ENCODE measurements at places on chromosomes 5 and 9.

DNA sequence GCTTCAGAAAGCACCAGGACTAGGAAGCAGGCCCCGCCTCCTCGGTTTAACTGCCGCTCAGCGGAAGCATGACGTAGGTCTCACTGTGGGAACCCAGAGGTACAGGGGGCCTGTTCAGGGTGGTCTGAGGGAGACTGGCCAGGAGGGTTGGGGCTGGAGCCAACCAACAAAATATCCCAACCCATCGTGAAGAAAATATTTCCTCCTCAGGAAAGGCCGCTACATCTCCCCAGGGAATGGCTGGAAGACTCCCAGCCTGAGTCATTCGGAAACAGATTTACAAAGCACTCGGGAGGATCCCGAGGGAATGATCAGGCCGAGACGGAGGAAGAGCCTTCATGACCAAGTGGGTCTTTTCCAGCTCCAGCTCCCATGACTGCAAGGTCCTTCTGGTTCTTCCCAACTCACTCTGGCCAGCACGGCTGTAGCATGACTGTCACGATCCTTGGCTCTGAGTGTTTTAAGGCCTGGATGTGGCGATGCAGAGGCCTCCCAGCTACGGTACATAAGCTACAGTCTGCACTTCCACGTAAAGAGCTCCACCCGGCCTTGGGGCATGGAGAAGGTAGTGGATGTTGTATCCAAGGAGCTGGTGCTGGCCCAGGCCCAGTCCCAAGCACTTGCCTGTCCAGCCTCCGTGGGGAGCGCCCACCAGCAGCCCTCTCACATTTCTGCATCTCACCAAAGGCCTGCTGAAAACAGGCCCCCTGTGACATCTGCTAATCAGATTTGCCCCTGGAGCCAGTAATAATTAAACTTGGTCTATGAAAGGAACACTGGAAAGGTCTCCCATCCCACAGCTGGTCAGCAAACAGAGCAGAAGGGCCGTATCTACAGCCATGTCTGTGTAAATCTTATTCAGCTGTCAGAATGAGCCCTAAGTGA is 100.6 kb downstream of the LHFPL2 start:
- DNase-seq, result no peak

DNA sequence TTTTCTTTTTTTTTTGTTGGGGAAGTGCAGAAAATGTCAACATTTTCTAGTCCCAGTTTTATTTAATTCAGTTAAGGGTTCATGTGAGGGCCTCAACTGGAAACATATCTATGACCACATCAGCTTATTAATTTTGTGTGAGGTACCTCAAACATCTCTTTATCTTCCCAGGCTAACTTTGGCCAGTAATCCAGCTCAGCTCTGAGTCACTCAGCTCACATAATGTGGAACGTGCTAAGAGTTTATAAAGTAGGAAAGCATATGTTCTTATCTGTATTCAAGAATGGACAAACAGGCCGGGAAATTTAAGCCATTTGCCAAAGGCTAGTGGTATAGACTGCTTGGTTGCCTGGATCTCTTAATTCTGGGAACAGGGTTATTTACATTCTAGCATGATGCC is 118.4 kb downstream of the INSYN2B start:
- no peak for DNase-seq

- DNase-seq, result no peak
Measured at GRCh38 chr5:69049151-69049550, 44.7 kb upstream of the SLC30A5 start.

GRCh38 chr9:82810915-82811314 is 252.0 kb downstream of the RASEF start:
- no peak for DNase-seq

DNA sequence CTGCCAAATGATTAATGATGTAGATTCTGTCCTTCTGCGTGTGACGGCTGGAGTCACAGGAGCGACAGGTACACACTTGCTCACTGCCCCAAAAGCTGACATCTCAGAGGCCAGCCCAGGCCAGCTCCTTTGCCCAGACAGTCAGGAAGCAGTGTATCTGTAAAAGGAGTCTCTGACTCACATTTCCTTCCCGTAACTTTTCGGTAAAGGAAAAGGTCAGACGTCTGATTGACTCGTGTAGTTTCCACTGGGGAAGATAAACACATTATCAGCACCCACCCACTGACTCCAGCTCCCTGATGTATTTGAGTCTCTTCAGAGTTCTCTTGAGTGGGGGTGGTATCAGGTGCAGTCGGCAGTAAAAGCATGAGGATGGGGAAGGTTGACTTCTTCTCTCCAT is 64.4 kb upstream of the WWC1 start:
- DNase-seq, result no peak

GRCh38 chr5:100551183-100551582 is 16.0 kb downstream of the FAM174A start:
- DNase-seq, result no peak

GRCh38 chr5:112124788-112125187 is 294.3 kb downstream of the EPB41L4A start:
- DNase-seq, result no peak

DNA sequence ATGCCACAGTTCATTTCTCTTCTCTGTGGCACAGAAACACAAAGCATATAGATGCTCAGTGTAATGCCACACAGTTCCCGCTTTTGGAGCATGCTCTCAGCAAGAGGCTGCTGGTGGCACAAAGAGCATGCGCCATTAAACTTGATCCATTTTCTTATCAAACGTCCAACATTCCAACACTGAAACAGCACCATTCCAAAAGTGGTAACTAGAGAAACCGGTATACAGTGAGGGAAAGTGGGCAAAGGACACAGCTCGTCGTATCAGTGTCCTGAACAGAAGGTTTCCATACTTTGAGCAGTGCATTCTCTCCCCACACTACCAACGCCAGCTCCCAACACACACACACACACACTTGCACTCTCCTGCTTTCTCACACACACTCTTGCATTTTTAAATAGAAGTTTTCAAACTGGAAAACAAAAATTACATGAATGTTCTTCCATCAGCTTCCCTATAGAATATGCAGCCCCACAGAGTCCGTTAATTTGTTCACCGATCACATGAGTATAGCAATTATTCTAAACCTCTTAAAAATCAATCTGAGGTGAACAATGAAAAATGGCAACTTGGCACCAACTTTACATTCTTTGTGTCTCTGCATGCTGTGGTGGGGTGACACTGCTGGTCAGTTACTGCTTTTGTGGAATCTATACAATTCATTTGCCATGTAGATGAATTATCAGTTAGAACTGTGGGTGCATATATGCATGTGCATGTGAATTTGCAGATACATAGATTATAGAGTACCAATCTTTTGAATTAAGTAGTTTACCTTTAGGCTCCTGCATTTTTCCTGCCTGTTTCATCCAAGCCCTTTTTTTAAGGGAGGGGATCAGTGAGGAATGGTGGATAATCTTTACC is 5.7 kb downstream of the NFIB start:
- DNase-seq, result no peak

- no peak for DNase-seq
Measured at GRCh38 chr9:6838158-6838557, 80.4 kb downstream of the KDM4C start.

DNA sequence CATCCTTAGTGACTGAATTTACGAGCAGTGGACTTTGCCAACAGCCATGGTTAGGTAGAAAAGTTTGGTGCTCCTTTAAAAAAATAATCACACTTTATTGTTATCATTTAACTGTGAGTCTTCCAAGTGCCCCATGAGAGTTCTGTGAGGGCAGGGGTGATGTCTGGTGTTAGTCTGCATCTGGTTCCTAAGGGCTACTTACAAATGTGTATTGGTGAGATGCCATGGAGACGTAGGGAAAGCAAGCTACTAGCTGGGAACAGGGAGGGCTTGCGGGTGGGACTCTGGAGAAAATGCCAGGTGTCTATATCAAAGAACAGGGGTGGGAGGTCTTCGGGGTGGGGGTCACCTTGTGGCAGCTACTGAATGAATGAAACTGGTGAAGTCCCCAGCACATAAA is 47.1 kb upstream of the EBF1 start:
- DNase-seq, result no peak

- no peak for DNase-seq
Measured at GRCh38 chr9:75027187-75028107, 646 bp downstream of the CARNMT1 start.

- no peak for DNase-seq
Measured at GRCh38 chr5:38531518-38531917, 24.9 kb downstream of the LIFR start.

GRCh38 chr5:143576711-143577484 is 173.4 kb upstream of the NR3C1 start:
- DNase-seq, result no peak

GRCh38 chr9:128192601-128193371 is 1.4 kb upstream of the CIZ1 start:
- no peak for DNase-seq

DNA sequence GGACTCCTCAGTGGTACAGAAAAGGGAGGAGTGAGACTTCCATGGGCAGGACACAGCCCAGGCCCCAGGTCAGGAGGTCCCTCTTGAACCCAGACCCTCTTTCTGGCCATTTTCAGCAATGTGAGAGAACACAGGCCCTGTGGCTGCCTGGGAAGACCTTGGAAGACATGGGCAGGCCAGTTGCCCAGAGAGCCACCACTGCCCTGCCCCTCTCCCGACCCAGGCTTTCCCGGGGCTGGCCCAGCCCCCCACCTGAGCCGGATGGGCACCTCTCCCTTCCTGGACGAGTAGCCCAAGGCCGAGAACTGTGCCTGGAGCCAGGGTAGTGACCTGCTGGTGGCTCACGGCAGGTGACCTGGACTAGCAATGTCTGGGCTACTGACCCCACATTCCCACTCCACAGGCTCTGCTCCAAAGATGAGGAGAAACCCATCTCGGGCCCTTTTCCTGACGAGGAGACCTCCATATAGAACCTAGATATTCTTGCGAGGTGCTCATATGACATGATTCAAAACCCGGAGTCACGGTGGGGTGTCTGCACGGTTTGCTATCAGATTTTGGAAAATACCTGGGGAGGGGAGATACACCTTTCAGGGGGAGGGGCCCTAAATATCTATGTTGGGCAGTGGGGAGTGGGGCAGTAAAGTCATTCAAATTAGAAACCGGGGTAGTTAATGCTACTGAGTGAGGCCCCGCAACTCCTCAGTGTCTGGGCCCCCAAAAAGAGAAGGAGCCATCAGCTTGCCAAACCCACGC is 59.4 kb downstream of the ZNF354C start:
- no peak for DNase-seq

DNA sequence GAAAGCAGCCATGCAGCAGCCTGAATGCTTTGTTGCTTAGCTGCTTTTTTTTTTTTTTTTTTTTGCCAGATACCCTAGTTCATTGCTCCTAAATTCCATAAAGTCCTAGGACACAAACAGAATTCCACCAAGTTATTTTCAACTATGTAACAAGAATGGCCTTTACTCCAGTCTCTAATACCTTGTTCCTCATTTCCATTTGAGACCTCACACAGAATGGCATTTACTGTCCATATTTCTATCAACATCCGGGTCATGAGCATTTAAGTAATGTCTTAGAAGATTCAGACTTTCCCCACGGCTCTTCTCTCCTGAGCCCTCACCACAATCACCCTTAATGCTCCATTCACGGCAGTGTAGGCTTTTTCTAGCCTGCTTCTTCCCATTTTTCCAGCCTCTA is 31.7 kb upstream of the FBXW11 start:
- no peak for DNase-seq

GRCh38 chr5:96026406-96027041 is 64.9 kb upstream of the ELL2 start:
- no peak for DNase-seq

- no peak for DNase-seq
Measured at GRCh38 chr9:4859035-4859434, 66.3 kb downstream of the RCL1 start.

DNA sequence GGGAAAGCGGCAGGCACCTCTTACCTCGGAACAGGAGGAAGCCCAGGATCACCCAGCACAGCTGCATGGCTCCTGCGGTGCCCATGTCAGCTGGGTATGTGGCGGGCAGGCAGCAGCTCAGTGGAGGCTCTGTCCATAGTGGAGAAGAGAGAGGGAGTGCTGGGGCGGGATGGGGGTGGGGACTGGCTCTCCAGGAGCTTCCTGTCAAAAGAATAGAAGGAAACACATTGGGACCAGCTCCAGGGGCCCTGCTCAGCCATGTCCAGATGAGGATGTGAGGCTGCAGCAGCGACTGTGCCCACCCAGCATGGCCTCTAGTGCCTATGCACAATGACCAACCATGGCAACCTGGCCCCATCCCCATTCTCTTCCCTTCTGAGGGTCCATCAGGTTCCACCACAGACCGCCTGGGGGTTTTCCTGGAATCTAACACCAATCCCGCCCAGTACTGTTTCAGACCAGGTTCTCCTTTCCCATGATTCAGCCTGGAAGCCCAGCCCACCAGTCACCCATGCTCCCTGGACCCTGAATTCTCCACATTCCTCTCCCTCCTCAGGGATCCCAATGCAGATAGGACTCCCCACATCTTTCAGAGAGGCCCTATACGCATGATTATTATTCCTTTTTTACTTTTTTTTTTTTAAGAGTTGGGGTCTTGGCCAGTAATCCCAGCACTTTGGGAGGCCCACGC is at the start of gene ECSCR:
Gene ECSCR (minus strand): TSS at position 158 of the 691 bp plus-strand sequence. CDS start 73 bp downstream, at position 85.
- no peak for DNase-seq

GRCh38 chr5:113478691-113479090 is 9.6 kb downstream of the MCC start:
- no peak for DNase-seq

Data from central memory CD8-positive, alpha-beta T cell (primary cell).